ENCODE measurements at places on chromosomes 13 and 19. TPM values are rescaled to one million over a fixed set of nuclear protein-coding genes. Genes with fewer than 3 reads are reported as not detected.

The SLC7A10 gene
- not detected for total RNA-seq

The PRSS57 gene
- not detected for total RNA-seq

The LYL1 gene
- total RNA-seq, result 5.7 TPM

The CD33 gene
- 21.1 TPM for total RNA-seq

The IGFL3 gene
- not detected for total RNA-seq

The ZNF285 gene
- 0.48 TPM for total RNA-seq

Data from activated CD4-positive, alpha-beta memory T cell treated with anti-CD3 and anti-CD28 coated beads, Interleukin-2, amount 10 ng/mL, durations not matched to agents 7 days and 5 days (primary cell).